ENCODE measurements at places on chromosomes 5 and 9.

DNA sequence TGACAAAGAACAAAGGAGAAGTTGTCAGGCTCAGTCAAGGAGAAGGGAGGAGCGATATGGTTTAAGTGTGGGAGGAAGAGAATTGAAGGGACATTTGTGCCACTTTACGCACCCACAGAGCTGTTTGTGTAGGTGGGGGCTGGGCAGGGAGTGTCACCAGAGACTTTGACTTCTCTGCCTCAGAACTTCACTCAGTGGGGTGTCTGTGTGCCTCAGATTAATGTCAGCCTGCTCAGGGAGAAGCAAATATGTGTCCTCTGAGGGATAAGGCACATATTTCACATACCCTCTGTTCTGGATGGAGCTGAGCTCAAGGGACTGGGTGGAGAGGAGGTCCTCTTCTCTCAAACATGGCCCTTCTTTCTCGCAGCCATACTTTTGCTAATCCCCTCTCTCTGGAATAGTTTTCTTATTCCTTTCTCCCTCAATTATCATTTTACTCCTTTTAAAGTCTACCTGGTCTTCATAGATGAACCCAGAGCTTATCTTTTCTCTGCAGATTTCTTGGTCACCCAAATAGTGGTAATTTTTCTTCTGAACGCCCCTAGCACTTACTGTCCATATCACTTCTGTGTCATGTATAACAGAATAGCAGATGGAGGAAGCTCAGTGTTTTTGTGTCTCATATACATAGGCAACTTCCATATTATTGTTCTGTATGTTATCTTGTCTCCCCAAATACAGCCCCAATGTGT lies 77.0 kb downstream of the IQGAP2 start:
- no peak for DNase-seq

GRCh38 chr5:35237580-35238376 lies 7.5 kb upstream of the PRLR start:
- DNase-seq: no peak

- DNase-seq: no peak
Observed at GRCh38 chr5:65858316-65858715, 68.1 kb upstream of the ERBIN start.

GRCh38 chr5:55604611-55605067 lies 69.9 kb upstream of the PLPP1 start:
- no peak for DNase-seq

All from AG04450 (cell line).